ENCODE measurements at places on chromosomes 13 and 19.

DNA sequence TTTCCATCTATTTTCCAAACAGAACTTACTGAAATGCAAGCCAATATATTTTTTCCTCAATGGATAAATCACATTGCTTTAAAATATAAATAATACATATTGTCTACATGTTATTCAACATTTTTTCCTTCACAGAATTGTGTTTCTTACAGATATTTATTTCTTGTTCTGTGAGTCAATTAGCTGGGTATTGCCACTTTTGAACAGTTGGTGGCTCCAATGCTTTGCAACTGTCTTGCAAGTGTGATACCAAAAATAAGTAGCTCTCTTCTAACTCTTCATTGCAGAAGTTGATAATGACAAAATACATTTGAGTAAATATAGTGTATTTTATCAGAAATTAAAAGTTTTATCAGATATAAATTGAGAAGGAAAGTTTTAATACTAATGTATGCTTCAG, 17.1 kb upstream of the GPC5 start:
- DNase-seq, result no peak

DNA sequence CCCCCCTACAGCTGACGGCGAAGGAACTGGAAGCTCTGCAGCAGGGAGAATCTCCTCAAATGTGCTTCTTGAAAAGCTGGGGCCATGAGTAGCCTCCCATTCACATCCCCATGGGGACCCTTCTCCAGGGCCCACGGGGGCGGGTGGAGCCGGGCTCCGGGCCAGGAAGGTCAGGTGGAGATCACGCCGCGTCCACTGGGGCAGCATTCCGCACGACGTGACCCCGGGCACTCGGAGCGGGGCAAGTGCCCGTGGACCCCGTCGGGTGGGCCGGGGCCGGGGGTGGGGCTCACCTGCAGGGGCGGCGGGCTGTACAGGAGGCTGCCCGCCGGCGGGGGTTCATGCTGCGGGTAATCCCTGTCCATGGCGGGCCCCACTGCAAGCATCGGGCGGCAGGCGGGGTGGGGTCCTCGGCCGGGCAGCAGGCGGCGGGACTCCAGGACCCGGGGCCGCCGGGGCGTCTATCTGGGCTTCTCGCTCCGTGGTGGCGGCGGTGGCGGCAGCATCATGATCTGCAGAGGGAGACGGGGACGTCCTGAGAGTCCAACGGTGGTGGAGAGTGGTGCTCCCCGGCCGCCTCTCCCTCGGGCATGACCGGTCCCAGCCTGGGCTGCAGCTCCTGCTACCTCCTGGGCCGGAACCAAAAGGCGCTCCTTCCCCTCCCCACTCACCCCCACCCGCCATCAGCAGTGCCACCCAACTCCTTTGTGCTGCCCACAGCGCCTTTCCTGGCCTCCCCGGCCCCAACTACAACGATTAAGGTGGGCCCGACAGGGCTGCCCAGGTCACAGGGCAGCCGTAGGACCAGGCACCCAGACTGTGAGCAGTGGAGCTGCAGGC, 20.0 kb downstream of the SBNO2 start:
- DNase-seq, result no peak

DNA sequence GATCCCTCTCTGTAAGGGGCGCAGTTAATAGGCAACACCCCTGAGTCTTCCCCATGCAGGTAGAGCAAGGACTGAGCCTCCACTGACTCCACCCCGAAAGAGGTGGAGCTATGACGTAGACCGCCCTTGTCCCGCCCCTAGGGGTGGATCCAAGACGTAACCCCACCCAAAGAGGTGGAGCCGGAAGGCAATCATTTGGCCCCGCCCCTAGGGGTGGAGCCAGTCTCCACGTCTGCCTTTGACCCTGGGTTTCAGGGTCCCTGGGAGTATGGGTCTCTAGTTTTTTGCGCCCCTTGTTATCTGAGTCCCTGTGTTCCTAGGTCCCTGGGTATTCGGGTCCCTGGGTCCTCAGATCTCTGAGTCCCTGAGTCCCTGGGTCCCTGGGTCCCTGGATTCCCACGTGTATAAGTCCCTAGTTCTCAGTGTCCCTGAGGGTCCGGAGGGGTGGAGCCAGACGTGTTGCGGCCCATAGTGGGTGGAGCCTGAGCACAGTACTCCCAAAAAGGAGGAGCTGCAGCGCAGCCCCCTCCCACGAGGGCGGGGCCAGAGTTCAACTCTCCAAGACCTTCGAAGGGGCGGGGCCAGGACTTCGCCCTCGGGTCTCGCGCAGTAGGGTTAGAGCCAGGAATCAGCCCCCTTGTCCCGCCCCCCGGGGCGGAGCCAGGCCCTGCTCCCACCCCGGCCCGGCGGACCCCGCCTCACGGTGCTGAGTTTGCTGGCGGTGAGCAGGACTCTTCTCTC, 5.3 kb downstream of the DENND1C start:
- peak; percentile 82 for DNase-seq

DNA sequence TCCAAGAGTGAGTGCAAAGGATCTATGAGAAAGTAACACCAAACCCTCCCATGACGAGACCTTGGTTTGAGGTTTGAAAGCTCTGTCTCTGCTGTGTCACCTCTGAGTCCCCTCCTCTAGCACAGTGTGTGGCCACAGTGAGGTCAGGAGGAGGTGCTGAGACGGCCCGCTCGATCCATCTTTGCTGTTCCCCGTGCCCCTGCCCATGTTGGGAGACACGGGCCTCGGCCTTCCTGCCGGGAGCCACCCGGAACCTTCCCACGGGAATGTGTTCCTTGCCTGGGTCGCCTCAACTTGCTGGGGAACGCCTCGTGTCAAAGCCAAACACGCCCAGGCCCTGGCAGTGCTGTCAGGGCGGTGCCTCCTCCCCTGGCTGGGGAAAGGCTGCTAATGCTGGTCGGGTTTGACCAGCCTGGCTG, 10.1 kb downstream of the NANOS3 start:
- DNase-seq, result no peak

DNA sequence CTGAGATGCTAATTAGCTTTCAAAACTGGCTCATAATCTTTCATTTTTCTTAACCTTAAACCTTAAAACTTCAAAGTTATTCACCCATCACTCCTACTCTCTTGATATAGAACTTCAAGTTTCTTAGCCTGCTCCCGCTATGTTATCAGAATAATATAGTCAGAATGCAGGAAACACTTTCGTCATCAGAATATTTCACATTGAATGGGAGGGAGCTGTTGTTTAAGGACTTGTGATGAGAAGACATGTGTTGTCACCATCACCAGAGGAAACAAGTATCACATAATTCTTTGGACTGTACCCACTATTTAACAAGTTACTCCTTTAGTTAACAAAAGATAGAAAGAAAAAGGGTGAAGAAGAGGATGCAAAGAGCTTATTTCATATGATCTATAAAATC, 65.0 kb upstream of the FNDC3A start:
- no peak for DNase-seq

- DNase-seq, result peak; percentile 99
Measured at GRCh38 chr19:53196777-53197396, 3.7 kb upstream of the ZNF665 start.

GRCh38 chr13:71316792-71317363, 550.1 kb downstream of the DACH1 start:
- DNase-seq, result no peak

DNA sequence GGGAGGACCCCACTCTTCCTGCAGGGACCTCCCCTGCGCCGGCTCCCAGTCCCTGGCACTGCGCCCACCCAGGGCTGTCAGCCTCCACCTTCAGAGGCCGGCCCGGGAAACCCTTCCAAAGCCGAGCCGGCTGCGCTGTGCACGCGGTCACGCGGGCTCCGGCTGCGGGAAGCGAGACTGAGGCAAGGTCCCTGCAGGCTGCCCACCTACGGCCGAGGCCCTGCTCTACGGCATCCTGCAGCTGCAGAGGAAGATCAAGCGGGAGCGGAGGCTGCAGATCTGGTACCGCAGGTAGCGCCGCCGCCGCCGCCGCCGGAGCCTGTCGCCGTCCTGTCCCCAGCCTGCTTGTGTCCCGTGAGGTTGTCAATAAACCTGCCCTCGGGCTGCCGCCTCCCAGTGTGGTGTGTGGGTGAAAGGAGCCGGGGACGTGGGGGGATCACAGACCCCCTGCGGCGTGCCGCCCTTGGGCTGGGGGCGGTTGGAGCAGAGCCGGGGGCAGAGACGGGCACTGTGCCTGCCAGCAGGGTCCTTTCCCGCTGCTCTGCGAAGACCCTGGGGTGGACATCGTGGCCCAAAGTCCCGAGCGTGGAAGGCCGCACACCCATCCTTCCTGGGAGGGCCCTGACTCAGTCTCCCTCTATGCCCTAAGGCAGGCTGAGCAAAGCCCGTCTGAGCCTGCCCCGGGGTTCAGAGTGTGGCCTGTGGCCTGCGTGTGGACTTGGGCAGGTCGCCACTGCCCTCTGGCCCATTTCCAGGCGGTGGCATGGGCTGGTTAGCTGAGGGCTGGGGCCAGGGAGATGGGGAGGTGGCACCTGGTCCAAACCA, 5.9 kb downstream of the GAMT start:
- DNase-seq, result no peak

GRCh38 chr13:37905736-37906135, 36.2 kb upstream of the TRPC4 start:
- no peak for DNase-seq

- no peak for DNase-seq
Measured at GRCh38 chr13:41648314-41648935, 191.1 kb downstream of the RGCC start.

DNA sequence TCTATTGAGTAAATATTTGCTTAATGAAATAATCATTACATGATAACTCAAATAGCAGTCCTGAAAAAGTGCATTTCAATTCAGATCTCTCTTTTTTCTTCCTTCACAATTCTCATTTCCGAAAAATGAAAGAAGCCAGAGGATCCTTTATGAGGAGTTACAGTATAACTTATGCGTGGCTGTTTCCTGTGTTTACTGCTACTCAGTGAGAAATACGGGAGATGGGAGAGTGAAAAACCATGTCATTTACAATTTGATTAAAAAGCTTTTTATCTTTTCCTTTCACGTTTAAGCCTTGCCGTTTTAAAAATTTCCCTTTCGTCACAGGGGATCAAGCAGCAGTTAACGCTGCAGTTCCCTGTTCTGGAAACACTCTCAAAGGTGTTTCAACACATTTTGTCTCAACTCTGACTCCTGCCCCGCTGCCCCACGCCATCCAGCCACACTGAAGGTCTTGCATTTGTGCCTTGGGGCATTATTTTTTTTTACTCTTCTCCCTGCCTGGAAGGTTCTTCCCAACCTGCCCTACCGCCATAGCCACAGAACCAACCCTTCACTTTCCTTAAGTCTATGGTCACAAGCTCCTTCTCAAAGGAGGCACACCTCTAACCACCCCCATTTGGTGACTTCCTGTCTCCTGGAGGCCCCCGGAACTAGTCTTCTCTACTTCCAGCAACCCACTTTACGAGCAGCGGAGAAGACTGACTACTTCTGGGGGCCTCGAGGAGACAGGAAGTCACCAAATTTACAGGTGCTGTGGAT, 17.0 kb downstream of the KL start:
- DNase-seq, result no peak

Measured in right cardiac atrium (tissue), 5 donors.